ENCODE measurements at places on chromosomes 16 and 17.

DNA sequence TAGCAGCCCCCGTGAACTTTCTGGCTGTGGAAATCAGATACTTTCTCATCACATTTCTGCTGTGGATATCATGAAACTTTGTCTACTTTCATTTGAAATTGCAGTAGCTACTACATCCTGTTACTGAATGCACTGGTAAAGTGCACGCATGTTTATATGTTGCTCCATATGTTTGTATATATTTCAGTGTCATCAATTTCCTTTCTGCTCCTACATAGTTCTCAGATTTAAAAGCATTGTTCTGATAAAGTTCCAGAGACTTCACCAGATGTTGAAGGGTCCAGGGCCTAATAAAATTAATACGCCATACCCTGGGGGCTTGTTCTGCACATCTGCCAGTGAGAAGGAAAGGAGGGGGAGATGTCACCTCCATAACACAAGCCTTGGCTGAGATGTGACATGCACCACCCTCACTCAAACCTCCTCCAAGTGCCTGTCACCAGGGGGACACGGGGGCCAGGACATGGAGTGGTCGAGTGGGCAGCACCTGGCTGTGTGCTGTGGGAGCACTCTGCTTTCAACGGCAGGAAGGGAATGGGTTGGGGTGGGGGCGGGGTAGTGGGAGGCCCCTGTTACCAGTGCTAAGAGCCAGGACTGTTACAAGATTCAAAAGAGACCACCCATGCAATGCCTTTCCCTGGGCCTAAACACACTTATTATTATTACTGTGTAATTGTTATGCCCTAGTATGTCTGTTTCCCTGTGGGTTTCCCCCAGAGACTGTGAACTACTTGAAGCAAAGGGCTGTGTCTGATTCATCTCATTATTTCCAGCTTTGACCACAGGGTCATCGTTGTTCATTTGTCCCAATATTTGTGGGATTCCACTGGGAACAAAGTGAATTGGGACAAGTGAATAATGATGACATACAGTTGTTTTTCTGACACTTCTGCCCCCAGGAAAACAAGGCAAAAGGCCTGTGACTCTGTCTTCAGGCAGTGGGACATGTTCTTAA is 193.4 kb downstream of the FOXL1 start:
- DNase-seq = no peak

DNA sequence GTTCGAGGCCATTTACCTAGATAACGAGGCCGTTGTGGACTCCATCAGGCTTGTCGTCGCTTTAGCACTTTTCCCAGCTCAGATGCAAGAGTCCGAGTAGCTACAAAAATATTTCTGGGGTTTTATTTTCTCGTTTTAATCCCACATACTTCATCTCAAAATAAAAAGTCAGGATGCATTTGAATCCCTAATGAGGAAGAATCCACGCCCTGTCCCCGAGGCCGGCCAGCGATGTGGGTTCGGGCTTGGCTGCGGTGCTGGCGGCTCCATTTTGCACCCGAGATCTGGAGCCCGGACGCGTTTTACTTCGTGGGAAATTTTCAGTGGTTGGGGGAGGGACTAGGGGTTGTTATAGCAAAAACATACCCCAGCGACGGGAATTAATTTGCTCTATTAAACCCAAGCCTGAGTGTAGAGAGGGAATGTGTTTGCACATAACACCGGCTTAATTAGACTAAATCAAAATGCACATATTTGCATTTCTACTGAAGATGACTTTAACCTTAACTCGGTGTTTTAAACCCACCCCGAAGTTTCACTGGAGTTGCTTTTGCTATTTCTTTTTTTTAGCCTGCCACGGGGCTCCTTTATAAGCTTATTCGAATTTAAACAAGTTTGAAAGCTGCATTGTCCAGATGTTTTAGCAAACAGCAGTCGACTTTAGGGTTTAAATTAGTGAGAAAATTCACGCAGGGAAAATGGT is 4.8 kb downstream of the IRX5 start:
- no peak for DNase-seq

- DNase-seq = no peak
These were observed 650 bp downstream of the ATP6V0A1 start for GRCh38 chr17:42459256-42459800.

- no peak for DNase-seq
These were observed at the start of gene BAIAP3 for GRCh38 chr16:1333149-1333812. TSS of gene BAIAP3 (plus strand) at chr16:1333645. CDS start at chr16:1338550, 4,905 bp downstream.

- DNase-seq = no peak
These were observed 3.3 kb upstream of the TNFRSF13B start for GRCh38 chr17:16975277-16975651.

DNA sequence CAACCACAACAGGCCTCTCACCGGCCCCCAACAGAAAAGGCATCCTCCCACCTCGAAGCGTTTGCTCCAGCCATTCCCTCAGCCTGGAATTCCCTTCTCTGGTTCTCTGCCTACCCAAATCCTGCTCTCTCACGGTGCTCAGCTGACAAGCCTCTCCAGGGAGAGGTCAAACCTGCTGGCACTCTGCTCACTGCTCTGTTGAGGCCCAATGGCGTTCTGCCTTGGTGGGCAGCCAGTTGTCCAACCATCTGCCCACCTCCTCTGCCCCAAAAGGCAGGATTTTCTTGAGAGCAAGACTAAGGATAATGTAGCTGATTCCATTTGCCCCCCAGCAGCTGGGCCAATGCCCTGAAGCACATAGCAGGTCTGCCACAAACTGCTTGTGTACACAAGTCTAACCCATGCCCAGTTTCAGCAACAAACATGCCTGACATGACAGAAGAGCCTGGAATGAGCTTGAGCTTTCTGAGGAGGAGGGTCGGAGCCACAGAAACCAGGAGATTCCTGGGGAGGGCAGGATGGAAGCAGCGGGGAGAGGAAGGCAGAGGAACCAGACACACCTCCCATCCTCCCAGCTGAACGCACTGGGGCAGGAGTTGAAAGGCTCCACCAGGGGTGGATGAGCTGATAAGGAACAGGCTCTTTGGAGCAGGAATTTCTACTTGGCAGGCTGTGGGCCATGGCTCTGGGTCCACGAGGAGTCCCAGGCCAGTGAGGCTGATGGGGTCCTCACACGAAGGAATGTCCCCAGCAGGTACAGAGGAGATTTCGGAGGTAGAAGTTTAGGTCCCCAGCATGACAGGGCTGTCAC is 23.9 kb downstream of the ARHGAP27 start:
- no peak for DNase-seq

DNA sequence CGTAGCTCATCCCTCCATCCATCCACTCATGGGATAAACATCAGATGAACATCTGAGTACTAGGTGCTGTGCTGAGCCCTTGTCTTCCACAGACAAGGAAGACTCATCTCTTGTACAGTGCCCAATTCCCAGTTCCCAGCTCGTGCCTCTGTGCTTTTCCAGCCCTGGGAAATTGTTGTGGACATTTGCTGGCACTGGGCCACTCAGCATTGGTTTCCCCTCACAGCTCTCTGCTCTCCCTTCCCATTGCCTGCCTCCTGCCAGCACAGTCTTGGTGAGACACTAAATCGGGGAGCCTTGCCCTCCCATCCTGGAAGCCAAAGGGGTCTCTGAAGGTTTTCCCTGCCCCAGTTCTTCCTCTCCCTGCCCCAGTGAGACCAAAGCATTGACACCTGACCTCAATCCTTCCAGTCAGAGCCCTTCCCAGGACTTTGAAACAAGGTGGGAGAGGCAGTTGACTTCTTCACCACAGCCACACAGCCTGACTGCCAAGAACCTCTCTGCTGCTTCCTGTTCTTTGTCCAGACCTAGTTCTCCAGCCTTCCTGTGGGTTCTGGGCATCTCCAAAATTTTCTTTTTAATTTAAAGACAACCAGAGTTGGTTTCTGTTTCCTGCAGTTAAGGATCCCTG is 50.2 kb downstream of the WSB1 start:
- DNase-seq = no peak

DNA sequence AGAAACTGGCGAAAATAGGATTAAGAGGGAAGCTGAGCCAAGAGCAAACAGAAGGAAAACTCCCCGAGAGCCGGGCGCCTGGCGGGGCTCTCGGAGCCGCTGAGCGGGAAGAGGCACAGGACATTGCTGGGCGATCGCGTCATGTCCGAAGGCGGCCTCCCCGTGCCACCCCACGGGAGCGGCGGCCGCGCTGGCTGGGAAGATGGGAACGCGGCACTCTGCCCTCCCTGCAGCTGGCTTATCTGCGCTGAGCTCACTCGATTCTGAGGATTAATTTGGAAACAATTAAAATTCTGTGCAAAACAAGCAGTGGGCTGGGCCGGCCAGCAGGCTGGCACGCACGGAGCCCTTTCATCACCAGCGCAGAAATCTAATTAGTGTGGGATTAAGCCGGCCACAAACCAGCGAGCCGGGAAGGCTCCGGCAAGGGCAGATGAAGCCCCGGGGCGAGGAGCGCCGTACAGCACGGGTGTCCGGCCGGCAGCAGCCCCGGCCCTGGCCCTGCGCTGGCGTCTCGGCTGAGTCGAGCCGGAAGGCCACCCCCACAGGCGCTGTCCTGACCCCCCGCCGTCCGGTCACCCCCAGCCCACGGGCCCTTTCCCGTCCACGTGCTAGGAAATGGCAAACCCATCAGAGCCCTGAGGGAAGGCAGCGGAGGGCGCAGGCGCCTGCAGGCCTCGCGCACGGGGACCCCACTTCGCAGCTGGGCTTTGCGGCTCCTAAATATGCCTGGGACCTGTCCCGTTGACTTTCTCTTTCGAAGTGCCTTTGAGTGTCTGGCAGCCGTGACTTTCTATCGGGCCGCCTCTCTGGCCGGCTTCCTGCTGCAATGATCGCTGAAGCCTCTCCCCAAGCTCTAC is 37.9 kb downstream of the SOX8 start:
- DNase-seq = no peak

- DNase-seq = no peak
These were observed 14.6 kb downstream of the NUDT7 start for GRCh38 chr16:77736879-77737278.

All from CD4-positive, alpha-beta T cell treated with Interleukin-4 for 4 hours (primary cell).